ENCODE measurements at places on chromosomes 5 and 9.

DNA sequence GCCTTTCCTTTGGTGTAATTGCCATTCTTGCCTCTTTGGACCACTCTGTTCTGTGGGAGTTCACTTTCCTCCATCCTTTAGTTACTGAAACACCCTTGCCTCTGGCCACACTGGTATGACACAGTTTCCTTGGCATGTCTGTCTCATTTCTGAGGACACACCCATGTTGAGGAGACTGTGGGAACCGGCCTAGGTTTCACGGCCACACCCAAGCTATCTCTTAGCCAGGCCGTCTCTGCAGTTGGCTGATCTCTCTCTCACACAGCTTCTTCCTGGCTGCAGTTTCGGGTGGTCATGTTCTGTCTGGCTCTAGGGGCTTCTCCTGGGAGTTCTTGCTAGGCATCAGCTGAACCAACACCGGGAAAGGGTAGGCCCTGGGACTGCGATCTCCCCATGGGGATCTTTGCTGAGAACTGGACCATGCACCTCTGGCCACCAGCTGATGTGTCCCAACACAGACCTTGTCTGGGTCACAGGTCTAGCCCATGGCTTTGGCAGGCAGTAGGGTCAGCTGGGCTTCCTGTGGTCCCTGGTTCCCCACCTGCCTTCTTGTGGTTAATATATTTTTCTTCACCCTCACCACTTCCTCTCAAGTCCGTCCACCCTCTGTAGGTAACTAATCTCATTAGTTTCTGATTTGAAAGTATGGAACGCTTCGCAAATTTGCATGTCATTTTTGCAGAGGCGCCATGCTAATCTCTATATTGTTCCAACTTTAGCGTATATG is 24.9 kb downstream of the ARHGEF37 start:
- DNase-seq = peak; percentile 50

DNA sequence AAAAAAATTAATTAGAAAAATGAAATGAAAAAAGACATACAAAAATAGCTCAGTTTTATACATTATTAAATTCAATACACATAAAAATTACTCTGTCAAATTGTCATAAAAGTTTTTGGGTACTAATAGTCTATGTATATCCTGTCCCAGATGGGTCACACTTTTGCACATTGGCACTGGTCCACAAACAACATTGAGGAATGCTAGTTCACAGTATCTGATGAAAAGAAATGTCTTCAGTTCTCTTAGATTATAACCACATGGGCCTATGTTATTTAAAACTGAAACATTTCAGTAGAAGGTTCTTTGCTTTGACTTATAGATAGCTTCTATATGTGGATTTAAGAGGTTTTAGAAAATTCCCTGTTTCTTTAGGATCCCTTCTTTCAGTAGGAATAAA is 39.8 kb downstream of the LNPEP start:
- no peak for DNase-seq

DNA sequence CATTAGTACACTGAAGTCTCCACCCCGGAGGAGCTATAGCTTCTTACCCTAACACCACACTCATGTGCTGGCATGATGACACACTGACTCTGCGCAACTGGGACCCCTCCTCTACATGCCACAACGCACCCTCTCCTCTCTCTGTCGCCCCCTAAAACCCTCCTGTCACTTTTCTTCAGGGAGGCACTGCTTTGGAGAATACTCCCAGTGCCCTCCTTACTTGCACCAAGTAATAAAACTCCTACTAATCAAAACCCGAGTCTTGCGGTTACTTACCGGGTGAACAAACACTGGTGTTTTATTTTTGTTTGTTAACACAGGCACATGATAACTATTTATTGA is 12.6 kb upstream of the STXBP1 start:
- DNase-seq = no peak

- DNase-seq = no peak
These were observed 22.4 kb upstream of the ANGPTL2 start for GRCh38 chr9:127144670-127145445.

GRCh38 chr5:140546851-140547507 is 483 bp upstream of the EIF4EBP3 start:
- DNase-seq = no peak

DNA sequence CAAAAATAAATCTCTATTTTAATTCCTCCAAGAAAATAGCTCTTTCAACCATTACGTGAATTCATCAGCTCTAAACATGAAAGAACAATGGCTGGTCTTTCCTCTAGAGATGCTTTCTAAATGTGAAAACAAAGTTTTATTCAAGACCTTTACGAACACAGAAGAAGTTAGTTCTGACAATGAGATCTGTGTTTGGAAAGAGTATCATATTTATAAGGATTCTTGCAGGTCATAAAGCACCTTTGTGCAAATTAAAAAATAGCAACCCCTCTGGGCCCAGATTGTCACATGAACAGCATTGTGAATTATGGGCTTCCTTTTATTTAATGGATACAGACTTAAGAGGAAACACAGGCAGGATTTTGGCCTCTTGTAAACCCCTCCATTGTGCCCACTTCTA is 17.7 kb upstream of the FTMT start:
- no peak for DNase-seq

DNA sequence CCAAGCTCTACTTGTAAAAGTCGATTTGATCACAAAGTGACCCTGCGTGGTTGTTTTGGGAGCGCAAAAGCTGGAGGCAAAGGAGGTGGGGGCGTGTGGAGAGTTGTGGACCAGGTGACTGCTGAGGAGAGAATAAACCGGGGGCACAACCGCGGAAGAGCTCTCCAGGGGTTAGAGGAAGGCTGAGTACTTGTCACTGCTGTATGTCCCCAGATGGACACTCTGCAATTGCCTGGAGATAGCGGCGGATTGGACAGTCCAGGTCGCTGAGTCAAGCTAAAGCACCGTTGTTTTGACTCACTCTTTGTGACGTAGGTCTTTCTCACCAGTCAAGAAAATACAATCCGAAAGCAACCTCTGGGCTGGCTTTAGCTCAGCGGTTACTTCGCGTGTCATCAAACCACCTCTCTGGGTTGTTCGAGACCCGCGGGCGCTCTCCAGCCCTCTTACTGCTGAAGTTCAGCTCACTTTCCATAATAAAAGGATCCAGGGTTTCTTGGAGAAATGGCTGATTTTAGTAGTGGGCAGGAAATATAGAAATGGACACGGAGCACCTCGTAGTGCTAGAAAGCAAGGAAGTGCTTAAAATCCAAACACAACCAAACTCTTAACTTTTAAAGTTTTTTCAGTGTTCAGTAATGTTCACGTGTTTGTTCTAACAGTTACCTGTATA is 25.7 kb downstream of the ZMAT2 start:
- DNase-seq = peak; percentile 87

DNA sequence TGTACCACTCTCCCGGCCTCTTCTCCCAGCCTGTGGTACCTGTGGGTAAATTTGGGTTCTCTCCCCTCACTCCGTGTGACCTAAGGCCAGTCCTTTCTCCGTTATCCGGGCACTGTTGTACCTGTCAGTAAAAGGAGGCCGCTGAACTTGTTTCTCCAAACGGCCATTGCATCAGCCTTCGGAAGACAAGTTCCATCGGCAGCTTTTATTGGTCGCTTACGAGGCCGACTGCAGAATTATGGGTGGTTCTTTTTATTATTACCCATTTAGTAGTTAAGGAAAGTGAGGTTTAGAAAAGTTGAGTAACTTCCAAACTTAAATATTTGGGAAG is 558 bp downstream of the GRPEL2 start:
- peak; percentile 45 for DNase-seq

- no peak for DNase-seq
These were observed 97.1 kb upstream of the APC start for GRCh38 chr5:112640546-112640945.

DNA sequence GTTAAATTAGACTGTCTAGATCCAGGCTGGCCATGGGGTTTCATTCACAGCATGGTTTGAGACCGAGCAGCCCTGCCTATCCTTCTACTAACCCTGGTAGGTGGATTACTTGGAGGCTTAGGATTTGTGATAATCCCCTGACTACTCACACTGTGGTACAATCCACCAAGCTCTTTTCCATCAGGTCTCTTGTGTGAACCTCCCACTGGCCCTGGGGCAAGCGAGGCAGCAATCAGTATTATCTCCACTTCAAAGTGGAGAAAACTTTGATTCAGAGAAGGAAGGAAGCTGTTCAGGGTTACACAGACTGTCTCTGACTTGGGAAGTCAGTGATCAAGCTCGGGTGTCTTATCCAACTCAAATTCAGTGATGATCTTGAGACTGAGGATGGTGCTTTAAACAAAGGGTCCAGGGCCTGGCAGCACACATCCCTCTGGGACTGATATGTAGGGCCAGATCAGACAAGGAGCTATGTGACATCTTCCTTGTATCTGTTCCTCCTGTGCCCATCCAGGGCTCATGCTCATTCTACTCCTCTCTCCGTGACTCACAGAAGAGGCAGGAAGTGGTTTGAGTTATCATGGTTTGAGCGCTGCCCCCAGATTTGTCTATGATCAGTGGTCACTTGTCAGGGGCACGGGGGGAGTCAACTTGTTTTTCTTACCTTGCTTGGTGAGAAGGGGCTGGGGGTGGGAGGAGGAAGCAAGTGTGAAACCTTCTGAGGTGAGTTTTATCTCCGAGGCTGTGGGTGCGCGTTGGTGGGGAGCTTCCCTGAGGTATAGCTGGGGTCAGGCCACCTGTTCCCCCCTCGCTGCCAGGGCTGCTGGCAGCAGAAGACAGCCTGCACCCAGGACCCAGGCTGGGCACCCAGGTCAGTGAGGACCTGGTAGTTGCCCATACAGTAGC is 48.6 kb downstream of the RGS3 start:
- DNase-seq = peak; percentile 37

DNA sequence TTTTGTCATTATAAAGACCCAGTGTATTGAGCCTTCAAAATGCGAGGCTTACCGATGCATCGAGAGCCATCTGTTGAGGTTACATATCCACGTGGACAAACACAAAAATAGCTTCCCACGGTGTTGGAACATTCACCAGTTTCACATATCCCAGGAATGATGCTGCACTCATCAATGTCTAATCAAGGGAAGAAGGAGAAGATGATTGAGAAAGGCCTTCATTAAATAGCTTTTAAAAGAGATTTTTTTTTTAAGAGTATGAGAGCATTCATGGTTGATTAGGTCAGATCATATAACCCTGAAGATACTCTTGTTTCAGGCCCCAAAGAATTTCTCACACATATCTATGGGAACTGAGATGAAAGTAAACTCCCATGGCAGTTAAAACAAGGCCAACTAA is 129.4 kb downstream of the FBN2 start:
- DNase-seq = no peak

- no peak for DNase-seq
These were observed 76.2 kb upstream of the CHD1 start for GRCh38 chr5:99004960-99005359.

- no peak for DNase-seq
These were observed 111.3 kb upstream of the ADRA1B start for GRCh38 chr5:159805021-159805420.

DNA sequence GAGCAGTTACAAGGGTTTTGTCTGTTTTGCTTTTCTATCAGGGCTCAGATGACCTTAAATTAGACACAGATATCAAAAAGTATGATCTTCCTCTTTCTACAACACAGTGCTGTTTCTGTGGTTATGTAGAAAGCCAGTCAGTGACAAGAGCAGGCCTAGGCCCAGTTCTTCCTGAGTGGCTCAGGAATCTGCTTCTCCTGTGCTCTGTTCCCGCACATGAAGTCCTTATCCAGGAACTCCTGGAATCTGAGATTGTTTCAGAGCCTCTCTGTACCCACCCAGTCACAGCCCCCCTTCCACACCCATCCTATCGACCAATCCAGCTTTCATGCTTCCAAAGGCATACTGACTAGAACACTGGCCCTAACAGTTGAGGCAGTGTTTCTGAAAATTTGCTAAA is 40.4 kb upstream of the SMU1 start:
- peak; percentile 72 for DNase-seq

GRCh38 chr5:38622723-38623129 is 66.3 kb upstream of the LIFR start:
- no peak for DNase-seq

DNA sequence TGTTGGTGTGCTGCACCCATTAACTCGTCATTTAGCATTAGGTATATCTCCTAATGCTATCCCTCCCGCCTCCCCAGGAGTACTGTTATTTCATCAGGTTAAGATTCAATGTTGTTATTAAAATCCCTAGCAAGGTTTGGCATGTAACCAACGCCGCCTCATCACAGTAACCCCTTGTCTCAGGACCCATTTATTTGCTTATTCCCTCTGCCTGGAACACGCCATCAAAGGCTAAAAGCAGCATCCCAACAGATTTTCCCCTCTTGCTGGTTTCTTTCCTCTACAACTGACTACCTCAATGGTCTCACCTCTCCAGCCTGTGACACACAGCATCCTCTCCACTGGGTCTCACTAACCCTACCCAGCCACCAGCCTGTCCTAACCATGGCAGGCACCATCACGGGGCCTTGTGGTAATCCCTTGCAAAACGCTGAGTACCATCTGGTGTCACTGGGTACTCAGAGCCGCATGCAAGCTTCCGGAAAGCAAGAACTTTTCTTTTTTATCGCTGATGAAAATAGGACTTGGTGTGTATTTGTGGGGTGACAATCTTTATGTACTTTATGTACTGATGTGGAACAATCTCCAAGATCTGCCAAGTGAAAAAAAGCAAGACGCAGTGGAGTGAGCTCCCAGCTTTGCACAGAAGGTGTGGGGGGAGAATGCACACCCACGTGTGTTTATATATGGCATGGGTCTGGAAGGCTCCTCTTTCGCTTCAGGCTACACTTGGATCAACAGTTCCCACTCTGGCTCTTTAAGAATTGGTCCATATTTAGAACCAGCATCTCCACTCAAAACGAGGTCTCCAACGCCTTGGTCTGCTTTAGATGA is 6.1 kb downstream of the RPS14 start:
- no peak for DNase-seq

GRCh38 chr5:42522783-42523182 is 99.5 kb downstream of the GHR start:
- DNase-seq = no peak

DNA sequence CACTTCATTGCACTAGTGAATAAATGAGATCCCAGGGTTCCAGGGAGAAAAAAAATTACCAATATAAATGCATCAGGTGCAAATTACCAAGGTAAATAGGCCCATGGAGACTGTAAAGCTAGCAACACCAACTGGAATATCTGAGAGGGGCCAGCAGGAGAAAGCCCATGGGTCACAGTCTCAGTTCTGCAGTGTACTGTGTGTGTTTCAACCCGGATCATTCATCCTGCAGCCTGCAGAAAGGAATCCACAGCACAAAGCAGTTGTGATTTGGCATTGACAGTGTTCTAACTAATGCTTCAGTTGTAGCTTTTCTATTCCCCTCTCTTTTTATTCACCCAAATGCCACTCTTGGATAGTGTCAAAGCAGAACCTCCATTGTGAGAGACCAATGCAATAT is 171.0 kb downstream of the EFNA5 start:
- DNase-seq = no peak

DNA sequence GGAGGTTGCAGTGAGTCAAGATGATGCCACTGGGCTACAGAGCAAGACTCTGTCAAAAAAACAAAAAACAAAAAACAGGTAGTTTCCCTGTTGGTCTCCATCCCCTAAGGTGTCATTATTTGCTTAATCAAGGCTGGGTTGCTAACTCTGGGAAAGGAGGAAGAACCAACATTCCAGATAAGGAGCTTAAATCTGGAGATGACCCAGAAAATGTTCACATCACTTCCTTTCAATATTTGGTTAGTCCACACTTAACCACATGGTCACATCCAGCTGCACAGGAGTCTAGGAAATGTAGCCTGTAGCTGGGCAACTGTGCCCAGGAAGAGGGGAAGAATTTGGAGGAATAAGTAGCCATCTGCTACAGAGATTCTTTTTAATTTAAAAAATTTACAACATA is 25.9 kb upstream of the MEGF9 start:
- DNase-seq = no peak

GRCh38 chr5:5511904-5512416 is 89.5 kb downstream of the ICE1 start:
- DNase-seq = no peak

GRCh38 chr9:107683566-107683965 is 194.0 kb upstream of the KLF4 start:
- DNase-seq = no peak

GRCh38 chr5:73718762-73719161 is 92.8 kb downstream of the ARHGEF28 start:
- DNase-seq = no peak
